ENCODE measurements at places on chromosomes 6 and 20.

DNA sequence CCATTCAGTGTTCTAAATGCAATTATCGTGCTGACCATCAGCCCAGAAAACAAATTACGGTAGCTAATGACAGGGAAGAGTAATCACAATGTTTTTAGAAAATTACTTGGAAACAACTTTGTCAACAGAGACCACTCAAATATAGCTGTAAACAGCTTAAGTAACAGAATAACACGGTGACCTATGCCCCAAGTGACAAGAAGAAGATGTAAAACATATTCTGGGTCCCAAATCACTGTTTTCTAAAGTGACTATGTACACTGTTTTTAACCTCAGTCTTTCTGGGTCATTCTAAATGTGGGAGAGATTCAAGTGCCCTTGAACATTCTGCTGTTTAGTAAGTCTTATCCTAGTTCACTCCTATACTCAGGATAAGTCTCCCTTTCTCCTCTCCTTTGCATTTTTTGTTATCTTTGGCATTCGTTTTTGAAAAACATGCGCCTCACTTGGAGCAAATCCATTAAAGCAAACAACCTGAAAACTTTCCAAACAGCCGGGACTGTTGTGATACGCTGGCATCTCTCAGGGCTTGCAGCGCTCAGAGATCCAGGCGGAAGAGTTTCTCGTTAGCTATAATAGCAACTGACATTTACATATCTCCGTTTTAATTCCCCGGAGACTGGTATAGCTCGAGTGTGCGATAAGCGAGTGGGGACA is 114.5 kb upstream of the SOX4 start:
- DNase-seq: no peak

DNA sequence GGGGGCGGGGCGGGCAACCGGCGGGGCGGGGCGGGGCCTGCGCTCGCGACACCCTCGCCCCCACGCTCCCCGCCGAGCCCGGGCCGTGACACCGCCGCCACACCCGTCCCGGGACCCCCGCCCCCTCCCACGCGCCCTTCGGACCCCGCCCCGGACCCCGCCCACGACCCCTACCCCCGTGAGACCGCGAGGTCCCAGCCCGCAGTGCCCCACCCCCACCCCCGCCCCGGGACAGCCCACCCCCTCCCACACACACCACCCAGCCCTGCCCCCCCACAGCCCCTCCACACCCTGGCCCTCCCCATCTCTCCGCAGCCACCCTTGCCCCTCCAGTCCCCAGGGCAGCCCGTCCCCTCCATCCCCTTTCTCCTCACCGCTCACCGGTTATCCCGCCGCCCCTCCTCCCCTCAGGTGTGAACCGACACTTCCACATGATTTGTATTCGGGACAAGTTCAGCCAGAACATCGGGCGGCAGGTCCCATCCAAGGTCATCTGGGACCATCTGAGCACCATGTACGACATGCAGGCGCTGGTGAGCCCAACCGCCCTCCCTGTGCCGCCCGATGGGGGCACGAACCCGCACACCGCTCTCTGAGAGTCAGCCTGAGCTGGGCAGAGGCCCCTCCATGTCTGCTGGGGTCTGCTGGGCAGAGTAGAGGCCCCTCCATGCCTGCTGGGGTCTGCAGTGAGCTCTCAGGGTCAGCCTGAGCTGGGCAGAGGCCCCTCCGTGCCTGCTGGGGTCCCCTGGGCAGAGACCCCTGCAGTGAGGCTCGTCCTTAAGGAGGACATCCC is 622 bp downstream of the MRGBP start:
- no peak for DNase-seq

DNA sequence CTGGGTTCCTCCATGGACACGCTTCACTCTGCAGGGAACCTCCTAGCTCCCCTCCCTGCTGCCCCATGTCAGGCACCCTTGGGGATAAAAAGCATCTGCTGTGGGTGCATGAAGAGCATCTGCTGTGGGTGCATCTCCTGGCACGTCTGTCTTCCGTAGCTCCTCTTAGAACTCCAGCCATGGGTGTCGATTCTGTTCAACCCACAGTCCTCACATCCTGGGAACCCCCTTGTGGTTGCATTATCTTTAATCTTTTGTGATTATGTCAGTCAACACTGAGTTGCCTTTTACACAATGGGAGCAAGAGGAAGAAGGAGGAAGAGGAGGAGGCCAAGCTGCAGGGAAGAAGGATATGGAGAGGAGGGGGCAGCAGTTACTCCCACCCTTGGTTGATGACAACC is 24.1 kb upstream of the CCR6 start:
- DNase-seq: no peak

- DNase-seq: no peak
Measured at GRCh38 chr20:53652090-53652858, 58.6 kb upstream of the ZNF217 start.

DNA sequence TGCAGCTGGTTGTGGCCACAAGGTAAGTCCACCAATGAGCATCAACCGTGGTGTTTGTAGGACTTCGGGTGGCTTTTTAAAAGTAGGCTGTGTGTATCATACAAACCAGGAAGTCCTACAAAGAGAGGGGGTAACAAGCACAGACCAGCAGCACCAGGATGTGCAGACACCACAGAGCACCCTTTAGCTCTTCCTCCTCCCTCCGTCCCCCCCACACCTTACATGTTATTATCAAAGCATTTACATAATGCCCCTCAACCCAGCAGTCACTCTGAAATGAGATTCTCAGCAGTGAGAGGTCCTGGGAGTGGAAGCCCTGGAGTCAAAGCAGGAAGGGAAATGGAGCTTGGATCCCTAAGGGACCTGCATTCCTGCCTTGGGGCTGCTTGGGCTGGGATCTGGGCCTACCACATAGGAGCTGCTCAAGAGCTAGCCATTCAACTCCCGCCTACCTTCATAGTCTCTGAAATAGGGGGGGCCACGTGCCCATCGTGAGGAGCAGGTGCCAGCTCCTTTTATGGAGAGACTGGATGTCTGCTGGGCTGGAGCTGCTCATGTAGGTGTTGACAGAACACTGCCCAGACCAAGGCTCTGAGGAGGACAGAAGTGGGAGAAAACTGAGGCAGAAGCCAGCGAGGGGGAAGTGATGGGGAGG is 90.6 kb downstream of the PSMB1 start:
- DNase-seq: no peak

- no peak for DNase-seq
Measured at GRCh38 chr6:147384029-147384428, 124.5 kb upstream of the SAMD5 start.

- no peak for DNase-seq
Measured at GRCh38 chr6:33414592-33415271, 3.2 kb downstream of the CUTA start.

- DNase-seq: no peak
Measured at GRCh38 chr6:31969712-31970603, 2.0 kb downstream of the DXO start.
